ENCODE measurements at places on chromosomes 13 and 19.

DNA sequence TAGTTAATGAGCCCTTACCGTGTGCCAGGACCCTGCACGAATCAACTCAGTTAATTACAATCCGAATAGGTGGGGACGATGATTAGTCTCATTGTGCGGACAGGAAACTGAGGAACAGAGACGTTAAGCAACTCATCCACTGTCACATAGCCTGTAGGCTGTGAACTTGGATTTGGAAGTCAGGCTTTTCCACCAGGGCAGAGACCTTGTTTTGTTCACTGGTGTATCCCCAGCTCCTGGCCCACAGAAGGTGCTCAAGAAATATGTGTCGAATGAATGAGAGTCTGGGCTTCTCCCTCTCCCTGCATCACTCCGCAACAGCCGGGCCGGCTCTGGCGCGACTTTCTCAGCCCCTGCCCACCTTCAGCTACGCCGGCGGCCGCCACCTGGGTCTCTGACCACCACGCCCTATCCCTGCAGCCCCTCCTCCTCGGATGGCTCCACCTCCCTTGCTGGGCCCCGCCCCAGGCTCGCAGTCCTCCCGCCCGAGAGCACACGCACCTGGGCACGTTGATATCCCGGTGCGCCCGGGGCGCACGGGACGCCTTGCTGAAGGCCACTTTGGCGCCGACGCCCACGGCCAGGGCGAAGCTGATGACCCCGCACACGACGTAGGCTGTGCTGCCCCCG lies 1.3 kb downstream of the SHISA7 start:
- no peak for DNase-seq

GRCh38 chr13:50609011-50609410 lies 234.5 kb downstream of the DLEU7 start:
- DNase-seq = no peak

- no peak for DNase-seq
Measured at GRCh38 chr13:73451221-73452029, 392.6 kb downstream of the KLF5 start.

- DNase-seq = no peak
Measured at GRCh38 chr13:31860002-31860401, 120.7 kb downstream of the RXFP2 start.

DNA sequence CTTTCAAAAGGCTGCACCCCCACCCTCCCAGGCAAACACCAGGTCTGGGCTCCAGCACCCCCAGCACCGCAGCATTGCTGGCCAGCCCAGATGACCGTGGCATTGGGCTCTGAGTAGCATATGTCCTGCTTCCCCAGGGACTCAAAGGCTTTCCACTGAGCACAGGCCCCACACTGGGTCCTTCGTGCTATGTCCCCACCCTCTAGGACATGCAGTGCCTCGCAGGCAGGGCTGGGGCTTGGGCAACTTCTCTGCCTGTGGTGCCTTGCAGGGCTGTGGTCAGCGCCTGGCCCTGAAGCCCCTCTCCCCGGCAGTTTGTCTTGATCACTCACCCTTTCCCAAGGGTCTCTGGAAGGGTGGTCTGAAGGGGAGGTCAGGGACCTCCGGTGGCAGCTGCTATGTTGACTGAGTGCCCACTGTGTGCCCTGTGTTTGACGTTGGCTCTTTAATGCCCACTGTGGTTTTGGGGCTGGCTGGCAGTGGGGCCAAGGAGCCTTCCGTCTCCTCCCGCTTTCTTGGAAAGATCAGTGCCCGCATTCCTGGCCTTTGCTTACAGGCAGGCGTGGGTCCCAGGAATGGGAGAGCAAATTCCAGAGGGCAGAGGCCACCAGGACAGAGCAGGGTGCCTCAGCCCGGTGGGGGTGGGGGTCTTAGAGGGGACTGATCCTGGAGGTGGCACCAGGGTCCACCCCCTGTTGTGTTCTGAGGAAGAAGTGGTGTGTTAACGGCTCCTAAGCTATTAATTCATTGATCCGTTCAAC lies 20.3 kb upstream of the CRTC1 start:
- DNase-seq = no peak

- no peak for DNase-seq
Measured at GRCh38 chr13:67372868-67373464, 142.8 kb upstream of the PCDH9 start.

DNA sequence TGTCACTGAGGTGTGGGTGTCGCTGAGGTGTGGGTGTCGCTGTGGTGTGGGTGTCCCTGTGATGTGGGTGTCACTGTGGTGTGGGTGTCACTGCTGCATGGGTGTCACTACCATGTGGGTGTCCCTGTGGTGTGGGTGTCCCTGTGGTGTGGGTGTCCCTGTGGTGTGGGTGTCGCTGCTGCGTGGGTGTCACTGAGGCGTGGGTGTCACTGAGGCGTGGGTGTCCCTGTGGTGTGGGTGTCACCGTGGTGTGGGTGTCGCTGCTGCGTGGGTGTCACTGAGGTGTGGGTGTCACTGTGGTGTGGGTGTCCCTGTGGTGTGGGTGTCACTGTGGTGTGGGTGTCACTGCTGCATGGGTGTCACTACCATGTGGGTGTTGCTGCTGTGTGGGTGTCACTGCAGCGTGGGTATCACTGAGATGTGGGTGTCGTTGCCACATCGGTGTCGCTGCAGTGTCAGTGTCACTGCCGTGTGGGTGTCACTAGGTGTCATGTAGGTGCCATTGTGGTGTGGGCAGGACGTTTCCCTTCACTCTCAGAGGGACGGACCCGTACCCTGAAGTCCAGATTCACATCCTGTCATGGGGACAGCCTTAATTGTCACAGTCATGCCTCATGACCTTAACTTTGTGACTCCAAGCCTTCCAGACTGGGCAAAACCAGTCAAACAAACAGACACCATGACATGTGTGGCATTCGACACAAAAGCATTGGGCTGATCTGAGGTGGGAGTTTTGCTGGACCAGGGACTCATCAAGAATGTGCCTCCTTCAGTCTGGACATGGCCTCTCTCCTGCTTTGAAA lies 12.7 kb upstream of the GAS6 start:
- DNase-seq = no peak

- no peak for DNase-seq
Measured at GRCh38 chr19:23957660-23958281, 43.1 kb downstream of the ZNF726 start.

GRCh38 chr19:16893686-16893989 lies 4.8 kb downstream of the F2RL3 start:
- no peak for DNase-seq

- DNase-seq = no peak
Measured at GRCh38 chr13:74633734-74634133, 499.5 kb upstream of the KLF12 start.

- no peak for DNase-seq
Measured at GRCh38 chr19:13887517-13887916, 10.6 kb downstream of the NANOS3 start.

GRCh38 chr19:35512831-35513627 lies 420 bp downstream of the DMKN start:
- DNase-seq = no peak

DNA sequence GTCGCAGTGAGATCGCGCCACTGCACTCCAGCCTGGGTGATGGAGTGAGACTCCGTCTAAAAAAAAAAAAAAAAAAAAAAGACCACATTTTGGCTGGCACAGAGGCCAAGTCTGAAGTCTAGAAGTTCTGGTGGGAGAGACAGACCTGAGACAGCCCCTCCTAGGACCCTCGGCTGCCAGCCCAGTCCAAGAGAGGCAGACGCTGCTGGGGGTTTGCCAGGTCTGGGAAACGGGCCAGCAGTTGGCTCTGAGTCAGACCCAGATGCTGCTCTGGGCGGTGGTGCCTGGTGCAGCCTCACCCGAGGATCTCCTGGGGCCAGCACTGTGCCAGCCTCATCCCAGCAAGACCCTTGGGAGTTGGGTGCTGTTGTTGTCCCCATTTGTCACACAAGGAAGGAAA lies 5.8 kb downstream of the FCHO1 start:
- no peak for DNase-seq

DNA sequence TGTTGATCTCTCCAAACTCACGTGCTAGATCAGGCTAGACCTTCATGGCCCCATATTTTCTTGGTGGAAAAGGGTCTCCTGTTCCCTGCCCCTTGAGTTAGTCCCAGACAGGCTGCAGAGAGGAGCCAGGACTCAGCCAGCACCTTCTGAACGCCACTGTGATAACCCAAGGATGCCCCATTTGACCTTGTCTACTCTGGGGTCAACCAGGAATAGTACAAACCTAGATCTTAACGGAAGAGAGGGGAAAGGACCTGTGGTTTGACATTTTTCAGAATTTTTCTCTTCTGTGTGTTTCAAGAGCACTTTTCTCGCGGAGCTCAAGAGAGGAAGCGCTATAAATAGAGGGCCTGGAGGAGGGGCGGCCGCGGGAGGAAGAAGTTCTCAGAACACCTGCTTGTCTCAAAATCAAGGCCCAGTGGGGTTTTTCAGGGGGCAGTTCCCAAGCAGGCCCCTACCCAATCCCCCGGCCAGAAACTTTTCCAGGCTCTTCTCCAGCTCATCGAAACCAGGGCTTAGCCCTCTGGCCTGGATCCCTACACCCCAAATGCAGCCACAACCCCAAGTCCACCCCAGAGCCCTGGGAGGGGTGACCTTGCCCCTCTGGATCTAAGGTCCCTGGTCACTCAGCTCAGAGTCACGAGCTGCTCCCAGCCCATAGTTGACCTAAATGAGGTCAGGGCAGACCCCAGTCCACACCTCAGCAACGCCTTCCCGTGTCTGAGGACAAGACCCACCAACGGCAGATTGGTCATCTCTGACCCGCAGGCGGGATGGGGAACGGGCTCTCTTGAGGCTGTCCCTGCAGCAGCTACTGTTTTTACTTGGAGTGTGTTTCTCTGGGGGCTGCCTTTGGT lies 75.6 kb upstream of the TM9SF2 start:
- no peak for DNase-seq

DNA sequence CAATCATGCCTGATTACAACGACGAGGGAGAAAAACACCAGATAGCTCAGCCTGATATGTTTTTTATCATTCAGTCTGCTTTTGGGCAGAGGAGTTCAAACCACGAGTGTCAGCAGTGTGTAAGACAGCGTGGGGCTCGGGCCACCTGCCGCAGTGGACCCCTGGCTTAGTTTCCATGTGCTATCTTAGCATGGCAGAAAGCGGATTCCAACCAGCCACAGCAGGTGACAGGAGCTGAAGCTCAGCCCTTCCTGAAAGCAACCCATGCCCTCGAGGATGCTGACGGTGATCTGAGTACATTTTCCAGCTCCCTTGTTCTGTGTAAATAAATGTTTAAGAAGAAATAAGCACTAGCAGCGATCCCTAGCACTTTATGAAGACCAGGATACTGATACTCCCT lies 32.2 kb upstream of the MBNL2 start:
- no peak for DNase-seq

- no peak for DNase-seq
Measured at GRCh38 chr19:35105411-35106290, 10.0 kb upstream of the FXYD3 start.

DNA sequence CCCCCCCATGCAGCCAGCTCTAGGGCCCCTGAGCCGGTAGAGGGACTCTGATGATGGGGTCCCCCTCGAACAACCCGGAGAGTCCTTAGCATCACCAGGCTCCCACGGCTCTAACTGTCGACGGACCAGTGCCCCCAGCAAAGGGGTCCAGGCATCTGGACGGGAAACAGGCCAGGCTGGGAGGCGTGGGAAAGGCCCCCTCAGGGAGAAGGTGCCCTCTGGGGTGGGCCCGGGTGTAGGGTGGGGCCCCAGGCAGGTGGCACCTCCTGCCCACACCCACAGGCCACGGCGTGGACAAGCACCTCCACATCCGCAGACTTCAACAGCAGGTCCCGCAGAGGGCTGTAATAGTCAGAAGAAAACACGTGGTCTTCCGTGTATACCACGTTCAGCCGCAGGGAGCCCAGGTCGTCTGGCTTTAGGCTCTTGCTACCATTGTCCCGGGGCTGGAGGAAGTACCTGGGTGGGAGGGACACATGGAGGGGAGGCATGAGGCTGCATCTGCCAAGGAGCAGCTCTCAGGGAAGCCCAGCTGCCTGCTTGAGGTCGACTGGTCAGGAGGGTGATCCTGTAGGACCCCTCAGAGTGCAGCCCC lies 44.7 kb upstream of the C13orf46 start:
- DNase-seq = no peak

GRCh38 chr19:38183251-38183897 lies 40.6 kb downstream of the DPF1 start:
- no peak for DNase-seq

DNA sequence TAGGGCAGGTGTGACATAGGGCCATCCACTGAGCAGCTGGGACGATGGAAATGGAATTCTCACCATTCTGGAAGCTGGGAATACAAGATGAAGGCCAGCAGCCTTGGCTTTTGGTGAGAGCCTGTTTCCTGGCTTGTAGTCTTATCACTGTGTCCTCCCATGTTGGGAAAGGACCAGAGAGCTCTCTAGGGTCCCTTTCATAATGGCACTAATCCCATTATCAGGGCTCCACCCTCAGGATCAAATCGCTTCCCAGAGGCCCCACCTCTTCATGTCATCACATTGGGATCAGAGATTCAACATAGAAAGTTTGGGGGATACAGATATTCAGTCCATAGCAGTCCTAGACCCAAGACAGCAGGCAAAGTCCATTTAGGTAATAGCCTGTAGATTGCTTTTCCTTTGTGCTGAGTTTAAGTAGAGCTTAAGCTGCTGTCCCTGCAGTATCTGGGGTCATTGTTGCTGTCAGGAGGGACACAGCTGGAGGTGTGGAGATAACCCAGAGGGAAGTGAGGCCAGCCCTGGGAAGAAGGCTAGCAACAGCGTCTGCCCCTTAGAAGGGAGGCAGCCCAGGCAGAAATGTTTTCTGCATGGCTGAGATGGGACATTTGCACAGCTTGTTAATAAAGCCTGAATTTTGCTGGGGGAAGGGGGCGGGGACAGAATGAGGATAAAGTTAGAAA lies 136.5 kb upstream of the GPR12 start:
- DNase-seq = no peak

DNA sequence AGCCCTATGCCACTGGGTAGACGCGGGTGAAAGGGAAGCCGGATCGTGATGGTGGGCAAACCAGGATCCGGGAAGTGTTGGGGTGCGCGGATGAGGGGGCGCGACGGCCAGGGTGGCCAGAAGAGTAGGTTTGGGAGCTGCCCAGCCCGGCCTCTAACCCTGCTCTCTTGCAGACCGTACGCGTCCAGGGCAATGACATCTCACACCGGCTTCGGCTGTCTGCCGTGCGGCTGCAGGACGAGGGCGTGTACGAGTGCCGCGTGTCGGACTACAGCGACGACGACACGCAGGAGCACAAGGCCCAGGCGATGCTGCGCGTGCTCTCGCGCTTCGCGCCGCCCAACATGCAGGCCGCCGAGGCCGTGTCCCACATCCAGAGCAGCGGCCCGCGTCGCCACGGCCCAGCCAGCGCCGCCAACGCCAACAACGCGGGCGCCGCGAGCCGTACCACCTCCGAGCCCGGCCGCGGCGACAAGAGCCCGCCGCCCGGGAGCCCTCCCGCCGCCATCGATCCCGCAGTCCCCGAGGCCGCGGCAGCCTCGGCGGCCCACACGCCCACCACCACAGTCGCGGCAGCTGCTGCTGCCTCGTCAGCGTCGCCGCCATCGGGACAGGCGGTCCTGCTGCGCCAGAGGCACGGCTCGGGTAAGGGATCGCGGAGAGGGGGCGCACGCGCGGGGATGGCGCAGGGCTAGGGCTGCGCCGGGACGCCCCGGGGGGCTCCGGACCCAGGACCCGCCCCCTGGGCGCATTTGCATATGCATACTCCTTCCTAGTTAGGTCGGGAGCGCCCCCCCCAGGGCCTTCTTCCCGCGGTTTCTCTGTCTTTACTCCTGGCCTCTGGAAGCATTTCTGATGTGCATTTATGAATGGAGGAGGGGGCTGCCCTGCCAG lies 4.1 kb downstream of the VSTM2B start:
- no peak for DNase-seq

Data from stimulated activated CD4-positive, alpha-beta T cell treated with anti-CD3 and anti-CD28 coated beads, Interleukin-1b, Interleukin-23, amount 100 ng/mL, for 1 hour (primary cell).